Activated gamma-delta T cell treated with Interleukin-2 at 50 U/mL for 16 hours (primary cell): ENCODE measurements at places on chromosomes 4 and X.

- no peak for DNase-seq
Measured at GRCh38 chr4:45100956-45101818, 374.8 kb upstream of the GNPDA2 start.

DNA sequence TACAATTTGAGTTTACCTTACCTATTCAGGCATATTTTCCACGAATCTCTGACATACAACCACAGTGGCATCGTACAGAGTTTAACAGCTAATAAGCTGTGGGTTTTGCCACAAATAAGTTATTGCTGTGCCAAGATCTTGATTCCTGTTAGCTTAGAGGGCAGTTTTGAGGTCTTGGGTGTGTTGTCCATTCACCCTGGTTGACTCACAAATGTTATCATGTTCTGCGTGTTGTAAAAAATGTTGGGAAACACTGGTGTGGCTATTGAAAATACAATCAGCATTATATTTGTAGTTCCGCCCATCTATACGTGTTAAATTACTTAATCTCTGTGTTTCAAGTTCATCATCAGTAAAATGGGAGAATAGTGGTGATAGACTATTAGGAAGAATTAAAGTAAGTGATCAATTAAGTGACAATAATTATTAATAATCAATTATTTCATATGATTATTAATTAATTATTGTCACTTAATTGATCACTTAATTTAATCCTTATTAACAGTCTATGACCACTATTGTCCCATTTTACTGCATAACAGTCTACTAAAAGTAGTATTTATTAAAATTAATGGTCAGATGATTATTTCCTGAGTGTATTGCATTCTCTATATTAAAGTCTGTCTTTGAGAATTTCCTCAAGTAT lies 96.3 kb downstream of the TMA16 start:
- no peak for DNase-seq

DNA sequence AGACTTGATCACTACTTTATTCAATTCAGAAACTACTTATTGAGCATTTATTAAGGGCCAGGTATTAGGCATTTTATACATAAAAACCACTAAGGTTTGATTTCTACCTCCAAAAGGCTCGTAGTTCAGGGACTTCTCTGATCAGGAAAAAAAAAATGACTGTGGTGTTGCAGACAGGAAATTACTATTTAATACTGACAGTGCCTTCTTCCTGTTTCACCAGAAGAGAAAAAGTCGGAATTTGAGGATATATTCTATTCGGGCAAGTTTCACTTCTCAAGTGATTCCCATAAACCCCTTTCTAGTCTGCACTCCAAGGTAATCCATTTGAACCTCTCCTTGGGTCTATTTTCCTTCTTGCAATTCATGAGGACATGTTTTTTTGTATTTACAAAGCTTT lies 15.3 kb upstream of the TASL start:
- no peak for DNase-seq

GRCh38 chr4:14566518-14566917 lies 435.8 kb upstream of the CPEB2 start:
- DNase-seq: no peak

DNA sequence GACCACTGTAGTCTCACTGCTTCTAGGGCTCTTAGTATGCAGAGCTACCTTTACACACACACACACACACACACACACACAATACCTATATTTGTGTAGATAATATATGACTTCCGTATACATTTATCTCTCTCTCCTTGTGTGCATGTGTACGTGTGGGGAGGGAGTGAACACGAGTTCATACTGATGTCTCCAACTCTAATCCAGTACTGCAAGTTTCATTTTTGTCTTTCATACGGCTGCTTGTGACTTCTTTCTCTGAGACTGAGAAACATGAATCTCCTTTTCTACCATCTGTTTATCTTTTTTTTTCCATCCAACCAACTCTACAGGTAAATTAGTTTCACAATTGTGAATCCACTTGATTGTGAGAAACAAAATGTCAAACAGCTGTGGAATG lies 1229.5 kb upstream of the AGA start:
- DNase-seq: no peak

DNA sequence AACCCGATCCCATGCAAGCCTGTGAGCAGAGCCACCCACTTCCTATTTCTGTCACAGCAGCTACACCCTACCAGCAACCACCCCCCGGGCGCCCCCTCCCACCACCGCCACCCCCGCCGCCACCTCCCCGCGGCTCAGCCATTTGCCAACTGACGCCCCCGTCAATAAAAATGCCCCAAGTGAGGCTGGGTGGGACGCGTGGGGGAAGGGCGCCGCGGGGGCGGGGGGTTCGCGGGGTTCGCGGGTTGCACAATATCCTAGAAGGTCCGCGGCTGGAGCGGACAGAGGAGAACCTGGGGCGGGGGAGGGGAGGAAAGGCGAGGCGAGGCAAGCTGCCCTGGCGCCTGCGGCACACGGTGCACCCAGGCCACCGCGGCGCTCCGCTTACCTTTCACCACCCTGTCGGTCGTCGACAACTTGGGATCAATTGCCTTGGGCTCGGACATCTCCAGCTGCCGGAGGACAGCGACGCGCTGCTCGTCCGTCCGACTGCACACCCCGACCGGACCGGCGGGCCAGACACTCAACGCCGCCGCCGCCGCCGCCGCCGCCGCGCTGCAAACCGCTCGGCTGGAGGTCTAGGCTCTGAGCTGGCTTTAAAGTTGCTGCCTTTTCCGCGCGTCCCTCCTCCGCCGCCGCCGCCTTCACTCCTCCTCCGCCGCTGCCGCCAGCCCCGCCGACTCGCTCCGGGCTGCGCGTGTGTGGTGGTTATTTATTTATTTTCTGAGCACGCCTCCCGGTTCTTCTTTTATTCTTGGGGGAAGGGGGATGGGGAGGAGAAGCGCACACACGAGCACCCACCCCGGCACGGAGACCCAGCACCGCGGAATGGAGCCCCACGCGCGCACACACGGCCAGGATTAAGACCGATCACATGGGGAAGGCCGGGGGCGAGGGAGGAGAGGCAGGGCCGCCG lies 717 bp downstream of the PPP3CA start:
- peak; percentile 55 for DNase-seq

GRCh38 chrX:23616361-23616760 lies 50.9 kb upstream of the PRDX4 start:
- DNase-seq: no peak

DNA sequence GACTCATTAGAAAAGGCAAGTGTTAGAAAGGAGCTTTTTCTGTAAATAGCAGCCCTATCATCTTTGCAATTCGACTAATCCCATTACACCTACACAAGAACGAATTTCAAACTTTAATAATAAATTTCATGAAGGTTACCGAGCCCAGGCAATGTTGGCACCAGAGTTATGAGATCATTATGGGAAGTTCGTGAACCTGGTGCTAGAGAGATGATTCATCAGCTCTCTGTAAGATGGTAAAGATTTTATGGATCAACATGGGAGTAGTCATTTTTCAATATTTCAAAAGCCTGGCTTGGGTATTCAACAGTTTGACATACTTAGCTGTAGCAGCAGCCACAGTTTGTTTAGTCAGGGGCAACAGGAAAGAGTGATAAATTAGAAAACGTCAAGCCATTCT lies 35.8 kb downstream of the AMELX start:
- no peak for DNase-seq

DNA sequence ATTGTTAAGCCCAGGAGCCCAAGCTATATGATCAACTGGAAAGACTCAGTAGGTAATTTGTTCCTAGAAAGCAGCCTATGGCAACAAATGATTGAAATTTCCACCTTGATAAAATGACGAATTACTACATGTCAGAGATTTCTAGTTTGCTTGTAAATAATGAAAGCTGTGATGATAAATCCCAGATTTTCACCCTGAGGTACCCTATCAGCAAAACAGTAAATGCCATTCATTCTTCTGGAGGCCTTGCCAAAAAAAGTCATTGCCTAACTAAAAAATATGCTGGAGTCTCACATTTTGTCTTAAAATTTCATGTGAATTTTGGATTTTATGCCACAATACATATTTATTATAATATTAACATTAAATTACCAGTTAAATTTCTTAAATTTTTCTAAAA lies 71.3 kb downstream of the PPEF2 start:
- no peak for DNase-seq

DNA sequence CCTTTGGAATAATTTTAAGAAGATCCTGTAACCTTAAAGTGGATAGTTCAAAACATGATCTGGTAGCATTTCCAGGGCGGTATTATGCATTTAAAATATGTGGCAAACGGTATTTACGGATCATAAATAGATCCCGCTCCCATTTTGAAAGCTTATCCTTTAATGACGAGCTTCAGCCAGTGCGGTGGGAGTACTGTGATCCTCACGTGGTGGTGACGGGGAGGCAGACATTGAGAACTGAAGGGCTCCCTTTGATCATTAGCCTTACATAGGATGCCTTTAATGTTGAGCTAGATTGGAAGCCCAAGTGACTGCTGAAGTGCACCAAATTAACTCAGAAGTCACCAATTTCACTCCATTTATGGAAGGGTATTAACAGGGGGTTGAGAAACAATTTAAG lies 56.9 kb downstream of the KIT start:
- DNase-seq: no peak

DNA sequence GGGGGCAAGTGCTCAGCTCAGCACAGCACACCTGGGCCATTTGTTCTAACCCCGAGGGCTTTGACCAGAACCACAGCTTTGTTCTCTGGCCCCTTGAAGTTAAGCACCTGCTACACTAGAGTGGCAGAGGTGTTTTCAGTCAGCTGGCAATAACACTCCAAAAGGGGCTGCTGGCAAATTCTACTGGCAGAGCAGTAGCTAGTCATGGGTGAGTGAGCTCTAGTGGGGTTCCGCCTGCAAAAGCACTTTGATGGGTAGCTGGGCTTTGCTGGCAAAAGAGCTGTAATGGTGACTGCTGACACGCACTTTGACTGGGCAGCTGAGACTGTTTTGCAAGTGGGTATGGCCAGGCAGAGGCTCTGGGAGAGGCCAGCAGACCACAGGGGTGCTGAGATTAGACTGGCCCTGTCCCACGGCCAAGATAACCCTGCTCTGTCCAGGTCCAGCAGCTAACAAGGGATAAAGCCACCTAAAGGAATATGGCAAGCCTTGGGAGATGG lies 65.2 kb upstream of the TENT5D start:
- DNase-seq: no peak

GRCh38 chrX:72539822-72540221 lies 32.8 kb downstream of the HDAC8 start:
- no peak for DNase-seq

DNA sequence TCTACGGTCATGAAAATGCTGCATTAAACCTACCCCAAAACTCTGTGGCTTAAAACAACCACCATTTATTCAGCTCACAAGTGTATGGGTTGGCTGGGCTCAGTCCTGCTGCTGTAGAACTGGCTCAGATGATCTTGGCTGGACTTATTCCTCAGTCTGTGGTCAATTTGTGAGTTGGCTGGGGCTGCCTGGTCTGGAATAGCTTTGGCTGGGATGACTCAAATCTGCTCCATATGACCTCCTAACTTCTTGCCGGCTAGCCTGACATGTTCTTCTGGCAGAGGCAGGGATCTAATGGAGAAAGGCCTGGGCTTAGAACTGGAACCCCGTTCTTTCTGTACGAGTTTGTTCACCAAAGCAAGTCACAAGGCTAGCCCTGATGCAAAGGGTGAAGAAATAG lies 71.7 kb downstream of the CFAP299 start:
- no peak for DNase-seq

- no peak for DNase-seq
Measured at GRCh38 chr4:165627128-165627527, 245.9 kb upstream of the TLL1 start.

- DNase-seq: no peak
Measured at GRCh38 chrX:100654261-100654660, 10.3 kb downstream of the SRPX2 start.

GRCh38 chrX:47992095-47992380 lies 11.8 kb downstream of the ZNF182 start:
- DNase-seq: no peak

DNA sequence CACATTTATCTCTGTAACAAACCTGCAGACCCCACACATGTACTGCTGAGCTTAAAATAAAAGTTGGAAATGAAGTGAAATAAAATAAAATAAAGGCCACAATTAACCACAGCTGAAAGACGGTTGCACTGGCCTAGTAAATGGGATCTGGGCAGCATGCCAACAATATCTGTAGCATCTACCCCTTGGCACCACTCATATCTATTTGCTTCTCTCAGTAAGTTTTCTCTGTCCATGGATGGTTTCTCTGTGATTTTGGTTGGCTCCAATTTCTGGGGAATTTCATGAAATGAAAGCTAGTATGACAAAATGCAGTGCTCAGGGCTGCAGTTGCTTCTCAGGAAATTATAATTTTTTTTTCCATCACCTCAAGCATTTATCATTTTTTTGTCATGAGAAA lies 172.0 kb upstream of the IL15 start:
- no peak for DNase-seq

- no peak for DNase-seq
Measured at GRCh38 chr4:32662803-32663202, 1942.6 kb downstream of the PCDH7 start.

- no peak for DNase-seq
Measured at GRCh38 chrX:75748431-75748830, 36.6 kb downstream of the MAGEE2 start.

- DNase-seq: no peak
Measured at GRCh38 chr4:83285055-83285407, 433 bp upstream of the COQ2 start.

DNA sequence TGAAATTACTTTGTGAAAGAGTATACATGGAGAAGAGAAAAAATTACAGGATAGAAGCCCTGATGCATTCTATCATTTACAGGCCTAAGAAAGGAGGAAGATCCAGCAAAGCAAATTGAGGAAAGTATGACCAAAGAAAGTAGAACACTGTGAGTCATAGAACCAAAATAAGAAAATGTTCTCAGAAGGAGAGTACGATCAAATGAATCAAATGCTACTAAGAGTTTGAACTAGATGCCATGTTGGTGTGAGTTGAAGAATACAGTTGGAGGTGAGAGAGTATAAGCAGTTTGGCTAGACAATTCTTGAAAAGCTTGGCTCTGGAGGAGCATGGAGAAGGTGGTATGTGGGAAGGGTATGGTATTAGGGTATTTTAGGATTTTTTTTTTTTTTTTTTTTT lies 161.8 kb downstream of the RPA4 start:
- no peak for DNase-seq

DNA sequence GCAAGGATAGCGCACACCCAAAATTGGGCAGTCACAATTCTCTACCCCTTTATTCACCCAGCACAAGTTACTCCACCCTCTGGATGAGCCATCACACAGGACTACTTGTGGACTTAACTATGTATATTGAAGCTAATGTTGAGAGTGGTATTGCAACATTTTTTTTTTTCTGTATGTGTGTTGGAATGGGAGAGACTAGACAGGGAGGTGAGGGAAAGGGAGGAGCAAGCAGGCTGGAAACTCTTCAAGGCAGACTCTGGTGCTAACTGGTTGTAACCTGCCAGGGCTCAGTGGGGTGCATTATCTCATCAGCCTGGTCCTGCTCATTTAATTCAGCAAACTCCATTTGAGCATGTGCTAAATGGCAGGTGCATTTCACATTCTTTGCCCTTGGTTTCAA lies 18.4 kb upstream of the CWH43 start:
- no peak for DNase-seq

GRCh38 chr4:138164208-138164607 lies 77.9 kb downstream of the SLC7A11 start:
- no peak for DNase-seq
